ENCODE measurements at places on chromosomes 4 and X.

GRCh38 chr4:120901731-120902130 lies 20.8 kb downstream of the PRDM5 start:
- no peak for DNase-seq

DNA sequence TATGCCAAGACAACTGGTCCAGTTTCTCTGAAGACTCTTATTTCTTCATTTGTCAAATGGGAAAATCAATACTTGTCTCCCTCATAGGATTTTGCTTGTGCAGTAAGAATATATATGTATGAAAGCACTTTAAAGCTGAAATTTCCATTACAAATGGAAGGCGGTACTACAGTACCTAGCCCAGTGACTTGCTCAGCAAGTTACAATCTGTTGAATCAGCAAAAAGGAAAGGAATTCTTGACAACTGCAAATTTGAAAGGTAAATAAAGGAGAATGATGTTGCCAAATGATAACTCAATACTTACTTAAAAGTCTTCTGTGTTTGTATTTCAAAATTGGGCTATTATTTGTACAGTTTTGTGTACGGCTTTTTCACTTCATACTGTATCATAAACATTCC lies 71.1 kb downstream of the PKD2 start:
- no peak for DNase-seq

DNA sequence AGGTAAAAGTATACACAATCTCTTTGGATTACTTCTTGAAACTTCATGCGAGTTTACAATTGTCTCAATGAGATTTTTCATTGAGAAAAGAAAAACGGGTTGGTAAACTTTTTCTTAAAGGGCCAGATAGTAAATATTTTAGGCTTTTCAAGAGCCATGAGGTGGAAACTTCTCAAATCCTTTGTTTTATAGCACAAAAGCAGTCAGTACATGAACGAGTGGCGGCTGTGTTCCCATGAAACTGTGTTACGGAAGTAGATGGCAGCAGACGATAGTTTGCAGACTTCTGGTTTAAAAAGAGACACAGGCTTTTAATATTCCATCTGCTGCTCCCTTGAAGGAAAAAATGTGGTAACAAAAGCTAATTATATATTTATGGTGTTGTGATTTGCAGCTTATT lies 332.0 kb downstream of the TENM3 start:
- no peak for DNase-seq

- DNase-seq: no peak
Observed at GRCh38 chr4:77050962-77051361, 24.8 kb downstream of the CCNI start.

GRCh38 chrX:9926002-9926401 lies 41.2 kb upstream of the CLDN34 start:
- no peak for DNase-seq

GRCh38 chr4:5753766-5754528 lies 42.9 kb downstream of the EVC start:
- peak; percentile 58 for DNase-seq

DNA sequence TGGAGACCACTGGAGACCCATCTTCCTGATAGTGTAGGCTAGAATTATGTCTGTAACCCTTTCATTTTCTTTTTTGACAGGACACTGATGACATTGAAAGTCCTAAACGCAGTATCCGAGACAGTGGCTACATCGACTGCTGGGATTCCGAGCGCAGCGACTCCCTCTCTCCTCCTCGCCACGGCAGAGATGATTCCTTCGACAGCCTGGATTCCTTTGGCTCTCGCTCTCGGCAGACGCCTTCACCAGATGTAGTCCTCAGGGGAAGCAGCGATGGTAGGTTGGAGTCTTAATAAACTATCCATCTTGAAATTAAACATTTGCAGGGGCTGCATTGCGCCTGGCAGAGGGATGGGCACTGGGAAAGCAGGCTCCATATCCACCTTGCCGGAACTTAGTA lies 75.4 kb downstream of the LIMCH1 start:
- no peak for DNase-seq

- no peak for DNase-seq
Observed at GRCh38 chr4:4709736-4710135, 149.7 kb upstream of the MSX1 start.

- DNase-seq: no peak
Observed at GRCh38 chr4:113968473-113968872, 11.0 kb downstream of the ARSJ start.

- DNase-seq: no peak
Observed at GRCh38 chrX:79146640-79147390, 2.3 kb downstream of the GPR174 start.

DNA sequence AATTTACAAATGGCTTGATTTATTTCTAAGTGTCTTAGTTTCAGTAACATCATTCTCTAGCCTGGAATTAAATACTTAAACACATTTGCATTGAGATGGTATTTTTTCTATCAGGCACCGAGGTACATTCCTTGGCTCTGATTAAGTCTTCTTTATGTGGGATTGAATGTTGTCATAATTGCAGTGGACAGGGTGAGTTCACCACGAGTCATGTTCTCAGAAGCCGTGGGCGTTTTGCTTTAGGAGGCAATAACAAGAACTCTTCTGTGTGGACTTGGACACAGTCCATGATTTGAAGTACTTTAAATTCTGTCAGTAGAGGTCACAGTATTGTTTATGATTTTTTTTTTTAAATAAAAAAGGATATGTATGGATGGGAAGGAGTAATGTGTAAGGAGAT lies 57.1 kb upstream of the EFHC2 start:
- peak; percentile 60 for DNase-seq

DNA sequence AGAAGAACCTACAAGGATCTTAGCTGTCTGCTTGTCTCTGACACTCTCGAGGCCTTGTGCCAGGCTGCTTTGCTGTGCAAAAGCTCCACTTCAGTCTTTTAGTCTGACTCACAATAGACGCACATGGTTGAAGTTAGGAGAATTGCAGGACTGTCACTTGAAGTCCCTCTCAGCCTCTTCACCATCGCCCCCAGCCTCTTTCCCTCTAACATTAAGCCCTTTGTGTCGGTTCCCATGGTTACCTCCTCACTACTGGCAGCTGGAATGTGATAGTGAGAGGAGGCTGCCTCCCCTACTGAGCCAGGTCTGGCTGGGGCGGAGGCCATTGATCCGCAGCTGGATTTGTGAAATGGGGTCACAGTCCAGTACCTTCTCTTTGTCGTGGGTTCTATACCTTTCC lies 201.8 kb downstream of the SOWAHB start:
- DNase-seq: no peak

- peak; percentile 76 for DNase-seq
Observed at GRCh38 chrX:119512146-119512800, 44.0 kb downstream of the SLC25A5 start.

DNA sequence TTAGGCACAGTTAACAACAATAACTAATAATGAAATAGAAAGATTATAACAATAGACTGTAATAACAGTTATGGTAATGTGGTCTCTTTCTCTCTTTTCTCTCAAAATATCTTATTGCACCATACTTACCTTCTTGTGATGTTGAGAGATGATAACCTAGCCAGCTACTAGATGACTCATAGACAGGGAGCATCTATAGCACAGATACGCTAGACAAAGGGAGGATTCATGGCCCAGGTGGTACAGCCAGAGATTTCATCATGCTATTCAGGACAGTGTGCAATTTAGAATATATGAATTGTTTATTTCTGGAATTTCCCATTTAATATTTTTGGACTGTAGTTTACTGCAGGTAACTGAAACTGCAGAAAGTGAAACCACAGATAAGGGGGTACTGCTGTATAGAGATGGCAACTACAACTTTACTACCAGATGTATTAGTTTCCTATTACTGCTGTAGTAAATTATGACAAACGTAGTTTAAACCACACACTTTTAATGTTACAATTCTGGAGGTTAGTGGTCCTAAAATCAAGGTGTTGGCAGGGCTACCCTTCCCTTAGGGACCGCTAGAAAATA lies 41.8 kb upstream of the MAGED1 start:
- DNase-seq: peak; percentile 22

DNA sequence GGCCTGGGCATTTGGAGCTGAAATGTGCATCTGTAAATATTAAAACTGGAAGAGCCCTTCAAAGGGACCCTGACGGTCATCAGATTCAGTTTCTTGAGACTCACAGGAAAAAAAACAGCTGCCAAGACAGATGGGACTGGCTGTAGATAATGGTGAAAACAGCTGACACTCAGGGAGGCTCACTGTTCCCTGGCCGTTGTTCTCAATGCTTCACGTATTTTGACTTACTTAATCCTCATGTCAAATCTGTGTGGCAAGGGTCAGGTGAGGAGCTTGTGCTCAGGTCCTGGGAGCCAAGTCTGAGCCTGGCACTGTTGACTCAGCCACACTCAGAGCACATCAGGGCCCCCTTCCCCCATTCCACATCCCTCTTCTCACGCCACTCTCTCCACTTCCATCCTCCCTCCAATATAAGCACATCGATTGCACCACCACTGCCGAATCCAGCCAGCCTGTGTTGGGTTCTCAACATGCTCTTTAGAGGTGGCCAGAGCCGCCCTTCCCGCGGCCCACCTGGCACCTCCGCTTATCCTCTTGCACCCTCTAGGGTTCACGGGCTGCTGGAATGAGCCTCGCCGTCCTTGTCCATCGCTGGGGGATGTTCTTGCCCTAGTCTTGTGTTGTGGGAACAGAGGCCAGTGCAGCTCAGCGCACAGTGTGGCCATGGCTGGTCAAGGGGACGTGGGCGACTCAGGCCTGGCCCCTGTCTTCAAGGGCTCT lies 40.1 kb downstream of the EVC start:
- DNase-seq: no peak

DNA sequence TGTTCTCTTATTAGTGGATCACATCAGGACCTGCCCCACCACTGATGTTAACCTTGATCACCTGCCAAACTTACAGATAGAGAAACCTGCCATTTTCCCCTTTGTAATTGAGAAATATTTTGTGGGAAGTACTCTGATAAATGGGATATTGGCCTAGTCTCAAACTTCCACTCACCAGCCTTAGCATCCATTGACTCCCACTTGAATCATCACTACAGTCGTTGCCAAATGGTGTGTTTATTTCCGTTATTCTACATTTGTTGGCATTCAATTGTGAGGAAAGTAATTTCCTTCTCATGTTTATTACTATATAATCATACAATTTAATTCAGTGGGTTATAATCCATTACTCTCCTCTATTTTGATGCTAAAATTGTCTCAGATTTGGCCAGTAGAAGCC lies 156.4 kb upstream of the CXCL13 start:
- DNase-seq: no peak

- peak; percentile 62 for DNase-seq
Observed at GRCh38 chr4:176377780-176378179, 58.0 kb downstream of the SPCS3 start.

- no peak for DNase-seq
Observed at GRCh38 chr4:168981460-168981859, 28.6 kb downstream of the CBR4 start.

DNA sequence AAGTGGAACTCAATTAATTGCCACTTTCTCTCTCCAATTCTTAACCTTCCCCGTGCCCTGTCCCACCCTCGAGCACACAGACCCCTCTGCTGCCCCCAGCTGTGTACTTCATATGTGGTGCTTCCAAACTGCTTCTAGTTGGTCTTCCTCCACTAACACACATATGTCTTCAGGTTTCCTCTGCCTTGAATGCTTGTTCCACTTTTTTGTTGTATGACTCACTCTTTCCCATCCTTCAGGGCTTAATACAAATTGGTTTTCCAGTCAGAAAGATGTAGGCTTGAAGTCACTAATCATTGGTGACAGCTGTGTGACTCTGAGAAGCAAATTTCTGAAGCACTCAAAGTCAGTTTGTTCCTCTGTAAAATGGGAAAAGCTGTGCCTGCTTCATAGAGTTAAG lies 30.6 kb downstream of the TRIM2 start:
- no peak for DNase-seq

GRCh38 chr4:39685990-39686389 lies 11.9 kb upstream of the UBE2K start:
- no peak for DNase-seq

GRCh38 chr4:89285745-89286144 lies 21.9 kb downstream of the GPRIN3 start:
- no peak for DNase-seq

GRCh38 chrX:118129681-118130080 lies 13.1 kb upstream of the KLHL13 start:
- no peak for DNase-seq

- peak; percentile 82 for DNase-seq
Observed at GRCh38 chrX:107718156-107718621, 57.4 kb downstream of the TSC22D3 start.

DNA sequence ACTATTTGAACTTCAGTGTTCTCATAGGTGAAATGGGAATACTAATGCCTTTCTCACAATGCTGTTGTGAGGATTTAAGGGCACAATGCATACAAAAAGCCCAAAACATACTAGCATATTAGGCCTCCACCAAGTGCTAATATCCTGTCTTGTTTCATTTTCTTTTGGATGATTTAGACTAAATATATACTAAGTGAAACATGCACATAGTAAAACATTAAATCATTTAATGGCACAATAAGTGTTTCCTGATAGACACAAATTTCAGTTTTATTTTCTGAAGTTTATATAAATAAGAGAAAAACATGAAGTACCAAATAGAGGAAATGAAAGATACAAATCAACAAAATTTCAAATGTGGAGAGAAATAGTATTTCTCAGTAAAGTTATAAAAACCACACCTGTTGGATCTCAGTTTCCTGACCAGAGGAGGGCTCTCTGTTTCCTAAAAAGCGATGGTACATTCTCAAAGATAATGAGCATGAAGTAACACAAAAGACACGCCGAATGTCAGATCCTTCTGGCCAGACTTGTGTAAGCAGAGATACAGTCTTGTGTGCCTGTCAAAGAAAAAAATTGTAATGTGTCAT lies 25.1 kb downstream of the DDX60 start:
- DNase-seq: no peak

DNA sequence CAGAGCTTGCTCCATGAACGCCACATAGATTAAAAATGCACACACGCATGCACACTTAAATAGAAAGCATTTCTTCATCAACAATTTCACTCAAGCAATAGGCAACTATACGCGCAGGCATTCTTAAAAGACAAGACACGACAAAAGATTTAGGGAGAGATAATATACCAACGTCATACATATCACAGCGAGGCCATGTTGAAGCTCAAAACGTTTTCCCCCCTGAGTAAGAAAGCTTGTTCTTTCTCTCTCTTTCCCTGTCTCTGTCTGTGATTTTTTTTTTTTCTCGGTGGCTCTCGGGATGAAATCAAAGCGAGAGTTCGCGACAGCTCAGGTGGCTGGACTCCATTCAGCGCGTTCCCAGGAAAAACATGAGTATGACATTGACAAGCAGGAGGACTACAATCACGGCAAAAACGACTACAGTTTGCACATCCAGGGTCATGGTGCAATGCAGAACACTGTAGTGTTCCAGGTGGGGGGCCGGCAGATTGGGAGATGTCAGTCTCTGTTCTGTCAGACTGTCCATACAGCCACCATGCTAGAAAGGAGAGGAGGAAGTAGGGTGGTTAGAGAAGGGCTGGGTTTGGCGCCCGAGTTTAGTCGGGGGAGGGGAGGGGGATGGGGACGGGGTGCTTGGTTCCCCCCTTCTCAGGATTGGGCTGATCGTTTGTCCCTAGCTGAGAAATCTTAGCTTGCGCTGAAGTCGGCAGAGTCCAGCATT lies 30.7 kb downstream of the ARHGEF9 start:
- DNase-seq: peak; percentile 26

GRCh38 chrX:121322159-121322558 lies 274.7 kb downstream of the GLUD2 start:
- no peak for DNase-seq

GRCh38 chr4:59759082-59759825 lies 1440.9 kb upstream of the ADGRL3 start:
- DNase-seq: no peak
